Activated CD4-positive, alpha-beta memory T cell treated with anti-CD3 and anti-CD28 coated beads, Interleukin-2, amount 10 ng/mL, durations not matched to agents 7 days and 5 days (primary cell): ENCODE measurements at places on chromosomes 16 and 17. TPM values are rescaled to one million over a fixed set of nuclear protein-coding genes. Genes with fewer than 3 reads are reported as not detected.
A peak's percentile ranks its signal among the peaks of the same experiment; 100 is the strongest.

GRCh38 chr16:86558355-86559193, 3.5 kb upstream of the MTHFSD start:
- peaks cover 8% of the 10 kb centered on the region for H3K27me3 ChIP-seq
- no peak overlapping the region for H3K27ac ChIP-seq
- peaks cover 17% of the 10 kb centered on the region for H3K4me1 ChIP-seq

- DNase-seq: no peak
- H3K27me3 ChIP-seq: peaks cover 13% of the 10 kb centered on the region
- H3K36me3 ChIP-seq: no peaks in the 10 kb centered on the region
- H3K4me1 ChIP-seq: peaks cover 12% of the 10 kb centered on the region
- no peak overlapping the region for H3K27ac ChIP-seq
Measured at GRCh38 chr16:80028581-80029380, 428.2 kb upstream of the MAF start.

DNA sequence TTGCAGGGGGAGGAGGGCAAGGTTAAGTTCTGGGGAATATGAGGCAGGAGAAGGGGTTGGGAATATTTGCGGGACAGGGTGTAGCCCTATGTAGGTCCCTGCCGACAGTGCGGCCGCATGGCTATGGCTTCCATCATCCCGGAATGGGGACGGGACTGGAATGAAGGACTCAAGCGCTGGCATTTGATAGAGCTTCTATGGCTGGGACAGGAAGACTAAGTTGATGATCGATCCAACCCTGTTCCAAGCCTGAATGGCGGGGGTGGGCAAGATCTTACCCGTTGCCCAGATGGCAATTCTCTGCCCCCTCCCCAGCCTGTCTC, 47.1 kb downstream of the SRCIN1 start:
- peak overlapping the region; percentile 87 for H3K4me3 ChIP-seq
- H3K27me3 ChIP-seq: peaks cover 61% of the 10 kb centered on the region
- H3K27ac ChIP-seq: no peak overlapping the region
- H3K36me3 ChIP-seq: no peaks in the 10 kb centered on the region
- H3K4me1 ChIP-seq: peaks cover 30% of the 10 kb centered on the region
- DNase-seq: no peak

- no peak for DNase-seq
- peaks cover 48% of the 10 kb centered on the region for H3K36me3 ChIP-seq
- peaks cover 1% of the 10 kb centered on the region for H3K27me3 ChIP-seq
- peaks cover 59% of the 10 kb centered on the region for H3K4me1 ChIP-seq
- peak overlapping the region; percentile 91 for H3K4me3 ChIP-seq
Measured at GRCh38 chr17:77089124-77089490, 51.7 kb upstream of the SEC14L1 start.

DNA sequence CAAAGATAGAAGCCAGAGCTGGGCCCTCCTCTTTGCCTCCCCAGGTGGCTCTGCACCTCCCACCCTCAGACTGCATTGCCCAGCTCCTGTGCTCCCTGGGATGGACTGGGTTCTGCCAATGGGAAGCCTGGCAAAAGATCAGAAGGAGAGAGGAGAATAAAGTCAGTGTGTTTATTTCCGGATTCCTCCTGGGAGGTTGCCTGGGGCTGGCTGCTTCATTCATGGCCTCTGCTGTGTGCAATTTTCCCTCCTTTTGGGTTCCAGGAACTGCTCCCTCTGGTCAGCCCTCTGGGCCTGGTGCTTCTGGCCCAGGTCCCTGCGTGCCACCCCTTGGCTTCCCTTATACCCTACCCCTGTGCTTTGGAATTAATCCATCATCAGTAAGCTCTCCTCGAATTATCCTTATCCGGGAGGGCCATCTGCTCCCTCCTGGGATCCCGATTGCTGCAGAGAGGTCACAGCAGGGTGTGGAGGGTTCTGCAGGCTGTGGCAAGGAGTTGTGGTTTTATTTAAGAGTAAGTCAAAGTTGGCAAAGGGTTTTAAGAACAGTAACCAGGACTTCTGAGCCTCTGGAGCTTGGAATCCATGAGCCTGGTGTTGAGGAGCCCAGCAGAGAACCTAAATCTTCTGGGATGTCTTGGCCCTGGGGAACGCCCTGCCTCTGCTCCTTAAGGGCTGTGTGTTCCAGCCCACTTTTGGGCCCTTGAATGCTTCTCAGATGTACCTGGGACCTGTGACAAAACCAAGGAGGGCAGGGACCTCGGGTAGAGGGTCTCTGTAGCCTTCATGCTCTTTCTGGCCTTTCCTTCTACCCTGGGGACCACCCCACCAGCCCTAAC, 8.2 kb upstream of the MMP2 start:
- H3K36me3 ChIP-seq: no peaks in the 10 kb centered on the region
- no peak overlapping the region for H3K4me3 ChIP-seq
- H3K27ac ChIP-seq: no peak overlapping the region
- DNase-seq: no peak
- peaks cover 24% of the 10 kb centered on the region for H3K4me1 ChIP-seq

- H3K27ac ChIP-seq: no peak overlapping the region
- peak overlapping the region; percentile 76 for H3K4me3 ChIP-seq
- H3K27me3 ChIP-seq: peaks cover 10% of the 10 kb centered on the region
- H3K36me3 ChIP-seq: peaks cover 2% of the 10 kb centered on the region
- H3K4me1 ChIP-seq: peaks cover 37% of the 10 kb centered on the region
Measured at GRCh38 chr17:67995570-67996263, 552 bp downstream of the C17orf58 start.

DNA sequence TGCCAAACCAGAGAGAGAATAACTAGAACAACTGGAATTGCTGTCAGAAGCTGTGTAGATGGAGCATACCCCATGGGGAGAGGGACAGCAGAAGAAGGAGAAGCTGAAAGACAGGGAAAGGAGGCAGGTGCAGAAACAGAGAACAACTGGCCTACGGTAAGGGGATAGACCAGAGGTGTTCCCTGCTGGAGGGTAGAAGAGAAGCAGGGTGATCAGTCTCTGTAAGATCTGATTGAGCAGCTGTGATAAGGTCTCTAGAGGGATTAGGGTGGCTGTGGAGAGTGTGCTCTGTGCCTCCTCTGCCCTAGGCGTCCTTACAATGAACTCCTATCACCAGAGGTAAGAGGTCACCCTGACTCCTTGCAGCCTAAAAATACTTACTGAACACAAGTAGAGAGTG, 30.4 kb upstream of the HS3ST3B1 start:
- DNase-seq: no peak
- peaks cover 8% of the 10 kb centered on the region for H3K27me3 ChIP-seq
- H3K4me3 ChIP-seq: no peak overlapping the region
- no peaks in the 10 kb centered on the region for H3K4me1 ChIP-seq

GRCh38 chr17:35242158-35242804, 591 bp upstream of the SLFN5 start:
- peaks cover 60% of the 10 kb centered on the region for H3K4me1 ChIP-seq
- DNase-seq: peak; percentile 92
- peaks cover 75% of the 10 kb centered on the region for H3K36me3 ChIP-seq
- no peaks in the 10 kb centered on the region for H3K27me3 ChIP-seq

- H3K36me3 ChIP-seq: no peaks in the 10 kb centered on the region
- H3K27ac ChIP-seq: no peak overlapping the region
- no peak for DNase-seq
- H3K4me1 ChIP-seq: no peaks in the 10 kb centered on the region
- no peak overlapping the region for H3K4me3 ChIP-seq
Measured at GRCh38 chr17:20825539-20825938, 217.3 kb downstream of the USP22 start.

DNA sequence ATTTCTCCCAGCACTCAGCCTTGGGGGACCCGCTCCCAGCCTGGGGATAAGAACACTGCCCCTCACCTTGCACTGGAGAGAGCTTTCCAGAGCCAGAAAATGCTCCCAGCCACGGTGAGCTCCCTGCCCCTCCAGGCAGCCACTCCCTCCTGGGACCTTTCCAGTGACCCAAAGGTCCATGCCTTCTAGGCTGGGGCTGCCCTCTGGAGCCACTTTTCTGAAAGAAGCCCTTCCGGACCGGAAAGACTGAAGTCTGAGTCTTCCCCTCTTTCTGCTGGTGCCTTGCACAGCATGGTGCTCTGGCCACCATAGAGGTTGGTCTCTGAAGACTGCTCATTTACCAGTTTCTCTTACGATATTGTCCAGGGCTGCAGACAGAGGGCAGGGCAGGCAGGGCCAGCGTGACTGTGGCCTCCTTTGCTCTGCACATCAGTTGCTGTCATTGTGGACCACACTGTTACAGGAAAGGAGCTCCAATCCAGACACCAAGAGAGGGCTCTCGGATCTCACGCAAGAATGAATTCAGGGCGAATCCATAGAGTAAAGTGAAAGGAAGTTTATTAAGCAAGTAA, 7.1 kb upstream of the ABCC12 start:
- H3K4me1 ChIP-seq: peaks cover 21% of the 10 kb centered on the region
- H3K36me3 ChIP-seq: no peaks in the 10 kb centered on the region
- peaks cover 9% of the 10 kb centered on the region for H3K27me3 ChIP-seq
- no peak overlapping the region for H3K27ac ChIP-seq
- H3K4me3 ChIP-seq: no peak overlapping the region

DNA sequence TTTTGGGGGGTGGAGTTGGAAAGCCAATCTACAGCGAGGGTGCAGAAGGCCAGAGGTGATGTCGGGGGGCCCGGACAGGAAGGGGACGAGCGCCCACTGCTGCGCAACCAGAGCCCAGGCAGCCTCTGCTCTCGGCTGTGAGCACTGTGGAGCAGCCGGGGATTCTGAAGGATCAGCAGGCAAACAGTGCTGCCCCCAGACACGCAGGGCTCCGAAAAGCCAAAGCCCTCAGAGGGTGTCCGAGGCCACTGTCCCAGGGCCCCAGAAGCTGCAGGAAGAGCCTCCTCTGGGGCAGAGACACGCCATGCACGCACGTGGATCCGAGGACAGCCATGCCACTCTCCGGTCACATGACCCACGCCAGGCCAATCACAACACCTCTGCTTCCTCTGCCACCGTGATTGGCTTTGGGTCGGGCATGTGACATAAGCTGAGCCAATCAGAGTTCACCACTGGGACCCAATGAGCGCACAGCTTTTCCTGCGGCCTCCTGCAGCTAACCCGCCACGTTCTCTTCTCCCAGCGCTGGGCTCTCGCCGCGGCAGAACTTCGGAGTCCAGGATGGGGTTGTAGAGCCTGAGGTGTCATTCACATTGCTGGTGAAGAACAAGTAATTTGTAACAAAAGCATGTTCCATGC, 40.7 kb downstream of the ACTG1 start:
- DNase-seq: no peak
- no peaks in the 10 kb centered on the region for H3K4me1 ChIP-seq
- H3K27me3 ChIP-seq: no peaks in the 10 kb centered on the region
- no peak overlapping the region for H3K27ac ChIP-seq

DNA sequence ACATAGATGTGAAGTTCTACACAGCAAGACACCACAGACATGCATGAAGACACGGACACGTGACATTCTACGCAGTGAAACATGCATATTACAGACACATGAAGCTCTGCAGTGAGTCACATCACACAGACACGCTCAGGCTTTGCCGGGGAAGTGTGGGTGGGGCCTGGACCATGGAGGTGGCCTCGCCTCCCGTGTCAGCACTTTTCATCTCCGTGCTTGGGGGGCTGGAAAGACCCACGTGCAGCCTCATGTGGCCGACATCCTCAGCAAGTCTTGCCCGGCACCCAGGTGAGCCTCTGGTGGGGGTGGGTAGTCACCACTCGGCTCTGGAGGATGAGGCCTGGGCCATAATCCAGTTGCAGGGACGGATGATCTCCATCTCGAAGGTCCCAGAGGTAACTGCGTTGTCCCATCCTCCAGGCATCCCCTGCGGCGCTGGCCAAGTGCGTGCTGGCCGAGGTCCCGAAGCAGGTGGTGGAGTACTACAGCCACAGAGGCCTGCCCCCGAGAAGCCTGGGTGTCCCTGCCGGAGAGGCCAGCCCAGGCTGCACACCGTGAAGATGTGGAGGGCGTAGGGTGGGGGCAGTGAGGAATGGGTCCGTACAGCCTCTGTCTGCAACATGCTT, 17.3 kb upstream of the DPEP1 start:
- peaks cover 16% of the 10 kb centered on the region for H3K4me1 ChIP-seq
- H3K27ac ChIP-seq: no peak overlapping the region
- H3K27me3 ChIP-seq: no peaks in the 10 kb centered on the region
- no peak overlapping the region for H3K4me3 ChIP-seq

ACAP1 gene
- total RNA-seq: 682 TPM

CTRB1 gene
- total RNA-seq: not detected

EVPL gene
- not detected for total RNA-seq

ATP2C2 gene
- not detected for total RNA-seq

ITGAX gene
- 43.2 TPM for total RNA-seq

ASPA gene
- not detected for total RNA-seq

SOX15 gene
- 0.40 TPM for total RNA-seq
